ENCODE measurements at places on chromosomes 3 and 15.

- DNase-seq: no peak
Observed at GRCh38 chr3:41893977-41894376, 67.9 kb downstream of the ULK4 start.

- no peak for DNase-seq
Observed at GRCh38 chr3:178127221-178127620, 409.0 kb upstream of the KCNMB2 start.

GRCh38 chr15:39180030-39180429, 400.8 kb upstream of the THBS1 start:
- DNase-seq: no peak

DNA sequence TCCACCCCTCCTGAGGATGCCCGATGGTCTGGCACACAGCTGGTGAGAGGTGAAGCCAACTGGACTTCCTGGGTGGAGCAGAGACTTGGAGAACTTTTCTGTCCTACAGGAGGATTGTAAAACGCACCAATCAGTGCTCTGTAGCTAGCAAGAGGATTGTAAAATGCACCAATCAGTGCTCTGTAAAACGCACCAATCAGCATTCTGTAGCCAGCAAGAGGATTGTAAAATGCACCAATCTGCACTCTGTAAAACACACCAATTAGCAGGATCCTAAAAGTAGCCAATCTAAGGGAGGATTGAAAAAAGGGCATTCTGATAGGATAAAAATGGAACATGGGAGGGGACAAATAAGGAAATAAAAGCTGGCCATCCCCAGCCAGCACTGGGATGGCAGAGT, 150.2 kb downstream of the CHSY1 start:
- no peak for DNase-seq

GRCh38 chr3:97958396-97958795, 13.8 kb downstream of the RIOX2 start:
- no peak for DNase-seq

GRCh38 chr3:43537225-43537624, 84.6 kb downstream of the ANO10 start:
- DNase-seq: no peak

GRCh38 chr3:149003653-149004305, 12.4 kb downstream of the GYG1 start:
- no peak for DNase-seq

DNA sequence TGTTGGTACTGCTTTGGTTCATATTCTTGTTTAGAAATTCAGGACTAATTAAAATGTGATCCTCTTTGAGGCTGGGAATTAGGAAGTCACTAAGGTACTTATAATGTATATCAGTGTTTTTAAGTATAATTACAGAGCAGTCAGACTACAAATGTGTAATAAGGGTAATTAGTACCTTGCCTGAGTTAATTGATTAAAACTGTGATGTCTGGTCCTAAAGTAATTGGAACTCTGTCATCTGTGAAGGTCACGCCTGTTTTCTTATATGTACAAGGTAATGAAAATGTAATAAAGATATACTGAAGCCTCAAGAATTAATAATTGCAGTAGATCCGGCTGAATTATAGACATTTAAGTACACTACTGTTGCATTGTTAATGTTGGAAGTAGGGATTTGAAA, 32.8 kb downstream of the RIOX2 start:
- DNase-seq: no peak

DNA sequence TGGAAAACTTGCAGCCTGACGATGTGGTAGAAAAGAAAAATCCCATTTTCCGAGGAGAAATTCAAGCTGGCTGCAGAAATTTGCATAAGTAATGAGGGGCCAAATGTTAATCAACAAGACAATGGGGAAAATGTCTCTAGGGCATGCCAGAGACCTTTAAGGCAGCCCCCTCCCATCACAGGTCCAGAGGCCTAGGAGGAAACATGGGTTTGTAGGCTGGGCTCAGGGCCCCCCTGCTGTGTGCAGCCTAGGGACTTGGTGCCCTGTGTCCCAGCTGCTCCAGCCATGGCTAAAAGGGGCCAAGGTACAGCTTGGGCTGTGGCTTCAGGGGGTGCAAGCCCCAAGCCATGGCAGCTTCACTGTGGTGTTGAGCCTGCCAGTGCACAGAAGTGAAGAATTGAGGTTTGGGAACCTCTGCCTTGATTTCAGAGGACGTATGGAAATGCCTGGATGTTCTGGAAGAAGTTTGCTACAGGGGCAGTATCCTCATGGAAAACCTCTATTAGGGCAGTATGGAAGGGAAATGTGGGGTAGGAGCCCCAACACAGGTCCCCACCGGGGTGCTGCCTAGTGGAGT, 75.9 kb upstream of the CADPS start:
- no peak for DNase-seq

GRCh38 chr3:13652728-13653127, 103.8 kb downstream of the FBLN2 start:
- no peak for DNase-seq

GRCh38 chr3:45491344-45491743, 103.0 kb downstream of the LARS2 start:
- peak; percentile 21 for DNase-seq
